SW 1271 (cell line): ENCODE measurements at places on chromosomes 1 and 21.

DNA sequence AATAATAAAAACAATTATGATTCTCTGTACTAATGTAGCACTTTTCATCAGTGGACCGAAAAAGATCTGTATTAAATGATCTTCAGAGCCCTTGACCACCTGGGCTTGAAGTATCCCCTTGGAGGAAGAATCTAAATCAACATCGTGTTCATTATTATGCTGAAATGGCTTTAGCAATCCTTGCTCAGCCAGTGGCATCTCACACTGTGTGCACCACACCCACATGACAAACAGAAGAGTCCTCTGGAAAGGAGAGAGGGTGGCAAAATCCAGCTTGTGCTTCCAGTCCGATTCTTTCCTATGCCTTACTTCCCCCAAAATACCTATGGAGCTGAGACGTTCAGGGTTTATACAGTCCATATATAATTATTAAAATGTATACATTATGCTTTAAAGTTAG, 318.5 kb upstream of the RUNX1 start:
- no peak for DNase-seq

DNA sequence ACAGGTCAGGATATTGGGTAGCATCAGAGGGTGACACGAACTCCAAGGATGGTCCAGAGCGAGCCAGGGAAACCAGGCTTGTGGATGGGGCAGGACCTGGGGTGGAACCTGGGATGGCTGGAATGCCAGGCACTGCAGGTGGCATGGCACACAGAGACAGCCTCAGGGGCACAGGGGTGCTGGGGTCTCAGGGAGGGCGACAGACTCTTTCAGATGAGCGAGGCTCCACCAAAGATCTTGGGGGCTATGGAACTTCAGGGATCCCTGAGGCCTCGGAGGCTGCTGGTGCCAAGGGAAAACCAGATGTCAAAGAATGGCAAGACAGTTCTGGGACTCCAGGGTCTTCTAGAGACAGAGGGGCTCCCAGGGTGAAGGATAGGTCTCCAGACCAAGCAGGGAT, 21.4 kb downstream of the IGFN1 start:
- DNase-seq = no peak

- no peak for DNase-seq
Observed at GRCh38 chr1:203359010-203359571, 8.2 kb upstream of the FMOD start.

GRCh38 chr1:62142496-62142895, 52.2 kb upstream of the L1TD1 start:
- DNase-seq = no peak

DNA sequence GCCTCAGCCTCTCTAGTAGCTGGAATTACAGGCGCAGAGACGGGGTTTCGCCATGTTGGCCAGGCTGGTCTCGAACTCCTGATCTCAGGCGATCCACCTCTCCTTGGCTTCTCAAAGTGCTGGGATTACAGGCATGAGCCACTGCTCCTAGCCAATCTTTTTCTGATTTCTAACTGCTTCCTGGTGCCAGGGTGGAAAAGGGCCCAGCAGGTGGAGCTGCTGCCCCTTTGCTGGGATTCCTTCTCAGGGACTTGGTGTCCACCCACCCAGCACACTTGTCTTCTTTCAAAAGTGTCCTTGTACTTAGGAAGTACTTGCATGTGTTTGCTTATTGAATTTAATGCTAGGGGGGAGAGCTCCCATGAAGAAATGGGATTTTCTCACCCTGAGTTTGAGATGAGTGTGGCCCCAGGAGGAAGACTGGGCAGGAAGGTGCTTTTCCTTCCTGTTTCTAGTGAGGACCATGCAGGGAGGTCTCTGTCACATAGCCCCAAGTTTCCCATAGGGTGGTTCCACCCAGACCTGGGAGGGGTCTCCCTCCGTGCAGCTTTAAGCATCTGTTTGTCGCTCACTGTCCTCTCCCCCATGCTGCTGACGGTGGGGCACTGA, 14.2 kb downstream of the UTP11 start:
- no peak for DNase-seq

DNA sequence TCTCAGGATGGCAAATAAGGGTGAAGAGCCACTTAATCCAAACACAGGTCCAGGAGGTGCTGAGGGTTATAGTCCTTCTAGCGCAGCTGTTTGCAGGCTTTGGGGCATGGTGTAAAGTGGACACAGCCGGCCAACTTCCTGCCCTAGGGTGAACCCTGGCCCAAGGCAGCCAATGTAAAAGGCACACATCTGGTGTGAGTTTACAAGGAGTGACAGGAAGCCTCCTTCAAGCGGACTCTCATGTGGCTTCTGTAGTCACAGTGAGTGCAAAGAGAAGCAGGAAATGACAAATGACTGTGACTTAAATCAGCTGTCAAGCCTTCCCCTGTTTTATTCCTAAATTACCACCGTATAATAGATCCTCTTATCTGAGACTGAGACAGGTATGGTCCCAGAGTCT, 213.0 kb downstream of the CRB1 start:
- DNase-seq = no peak

DNA sequence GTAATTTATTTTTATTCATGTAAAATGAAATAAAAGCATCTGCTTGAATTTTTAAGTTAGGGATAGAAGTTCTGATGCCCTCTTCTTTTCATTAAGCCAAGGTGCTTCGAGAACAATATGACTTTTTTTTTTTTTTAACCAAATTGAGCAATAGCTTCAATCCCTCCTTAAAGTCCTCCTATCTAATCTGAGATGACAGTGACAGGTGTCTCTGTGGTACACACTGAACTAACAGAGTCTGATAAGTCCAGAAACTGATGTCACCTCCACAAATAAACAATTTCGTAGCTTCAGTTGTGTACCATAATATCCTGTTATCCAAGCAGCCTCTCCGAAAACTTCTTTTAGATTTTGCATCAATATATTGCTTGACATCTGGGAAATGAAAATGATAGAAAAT, 23.8 kb downstream of the MAP3K7CL start:
- no peak for DNase-seq

DNA sequence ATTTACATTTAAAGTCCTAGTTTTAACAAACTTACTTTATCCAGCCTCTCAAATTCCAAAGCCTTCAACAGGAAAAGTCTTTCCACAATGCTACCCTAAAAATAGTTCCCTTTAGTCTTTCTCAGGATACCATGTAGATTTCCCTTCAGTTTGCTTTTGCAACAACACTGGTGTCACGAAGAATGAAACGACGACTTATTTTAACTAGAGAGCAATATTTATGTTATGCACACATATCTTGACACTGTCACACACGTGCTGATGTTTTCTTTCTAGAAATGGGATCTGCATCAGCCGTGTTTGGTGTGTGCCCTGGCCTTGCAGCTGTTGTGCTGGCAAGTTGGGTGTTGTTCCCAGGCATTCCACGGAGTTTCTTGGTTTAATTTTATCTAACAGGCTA, 75.5 kb downstream of the SIPA1L2 start:
- DNase-seq = no peak

DNA sequence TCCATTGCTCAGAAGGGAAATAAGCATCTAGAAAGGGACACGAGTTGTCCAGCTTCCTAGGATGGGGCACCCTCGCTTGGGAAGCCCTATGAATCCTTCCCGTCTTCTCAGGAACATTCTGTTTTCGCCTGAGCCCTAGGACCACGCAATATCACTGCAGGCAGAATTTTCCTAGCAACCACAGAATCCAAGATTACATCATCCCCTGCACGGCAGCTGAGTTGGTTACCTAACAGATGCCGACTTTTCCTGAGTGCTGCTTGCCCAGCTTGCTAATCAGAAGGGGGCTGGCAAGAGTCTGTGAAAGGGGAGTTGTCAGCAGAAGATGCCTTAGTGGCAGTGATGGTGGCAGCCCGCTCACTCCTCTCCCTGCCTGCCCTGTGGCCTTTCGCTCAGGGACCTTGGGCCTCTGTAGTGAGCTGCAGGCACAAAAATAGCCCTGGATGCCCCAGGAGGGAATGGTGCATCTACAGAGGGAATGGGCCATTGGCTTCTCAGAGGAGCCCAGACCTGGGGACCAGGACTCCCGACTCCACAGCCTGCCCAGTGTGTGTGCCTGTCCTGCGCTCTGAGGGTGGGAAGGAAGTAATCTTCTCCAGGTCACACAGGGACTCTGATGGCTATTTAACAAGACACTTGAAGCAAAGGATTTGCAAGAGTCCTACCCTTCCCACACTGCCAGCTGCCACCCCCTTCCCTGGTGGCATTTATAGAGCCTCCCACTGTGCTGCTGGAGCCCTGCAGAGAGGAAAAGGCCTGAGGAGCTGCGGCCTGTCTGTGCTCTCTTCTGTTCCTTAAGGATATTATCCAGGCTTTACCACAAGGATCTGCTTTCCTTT, 28.9 kb upstream of the CLSTN1 start:
- no peak for DNase-seq

GRCh38 chr1:11967028-11967547, 13.2 kb upstream of the MFN2 start:
- DNase-seq = peak; percentile 47

GRCh38 chr1:40710581-40711315, 19.2 kb downstream of the NFYC start:
- no peak for DNase-seq

GRCh38 chr1:246526915-246527314, 19.8 kb upstream of the SMYD3 start:
- no peak for DNase-seq

DNA sequence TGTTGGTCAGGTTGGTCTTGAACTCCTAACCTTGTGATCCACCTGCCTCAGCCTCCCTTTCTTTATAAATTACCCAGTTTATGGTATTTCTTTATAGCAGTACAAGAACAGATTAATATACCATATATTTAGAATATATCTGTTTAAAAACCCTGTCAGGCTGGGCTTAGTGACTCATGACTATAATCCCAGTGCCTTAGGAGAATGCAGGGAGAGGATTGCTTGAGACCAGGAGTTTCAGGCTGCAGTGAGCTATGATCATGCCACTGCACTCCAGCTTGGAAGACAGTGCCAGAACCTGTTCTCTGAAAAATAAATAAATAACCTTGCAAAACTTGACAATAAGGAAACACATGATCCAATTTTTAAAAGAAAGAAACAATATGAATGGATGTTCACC, 43.9 kb downstream of the ZNF684 start:
- no peak for DNase-seq

GRCh38 chr1:93605812-93606512, 75.7 kb downstream of the BCAR3 start:
- no peak for DNase-seq

DNA sequence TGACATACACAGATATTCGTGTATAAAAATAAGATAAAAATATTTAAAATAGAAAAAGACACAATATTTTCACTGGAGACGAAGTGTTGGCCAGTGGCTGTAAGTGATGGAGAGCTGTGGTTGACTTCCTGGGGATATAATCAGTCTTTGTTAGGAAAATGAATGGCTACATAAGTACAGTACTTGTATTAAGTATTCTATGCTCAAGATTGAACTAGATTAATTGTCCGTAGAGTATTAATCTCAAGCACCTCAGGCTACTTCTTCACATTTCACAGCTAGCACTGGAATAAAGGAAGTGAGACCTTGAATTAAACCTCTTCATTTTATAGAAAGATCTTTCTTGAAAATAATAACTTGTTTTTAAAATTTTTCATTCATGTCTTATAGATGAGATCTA, 39.0 kb upstream of the RGS5 start:
- no peak for DNase-seq

DNA sequence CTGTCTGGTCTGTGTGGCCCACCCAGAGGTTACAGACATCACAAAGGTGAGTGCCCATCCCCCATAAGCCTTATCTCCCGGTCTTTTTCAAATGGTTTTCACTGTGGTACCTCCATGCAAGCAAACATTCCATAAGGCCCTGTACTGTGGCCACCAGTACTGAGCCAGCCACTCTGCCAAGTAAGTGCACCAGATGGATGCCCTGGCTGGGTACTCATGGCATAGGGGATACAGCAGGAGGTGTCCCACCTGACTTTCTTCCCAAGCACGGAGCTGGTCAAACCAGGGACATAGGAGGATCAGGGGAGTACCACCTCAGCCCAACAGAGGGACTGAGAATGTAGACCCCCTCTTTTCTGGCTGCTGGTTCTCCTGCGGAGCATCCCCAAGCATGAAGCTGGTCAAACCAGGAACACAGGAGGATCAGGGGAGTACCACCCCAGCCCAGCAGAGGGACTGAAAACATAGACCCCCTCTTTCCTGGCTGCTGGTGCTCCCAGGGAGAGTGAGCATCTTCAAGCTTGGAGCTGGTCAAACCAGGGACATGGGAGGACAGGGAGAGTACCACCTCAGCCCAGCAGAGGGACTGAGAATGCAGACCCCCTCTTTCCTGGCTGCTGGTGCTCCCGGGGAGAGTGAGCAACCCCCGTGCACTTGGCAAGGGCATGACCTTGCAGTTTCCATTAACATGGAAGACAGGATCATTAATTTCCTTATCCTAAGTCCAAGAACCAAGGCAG, 81.8 kb upstream of the KLHDC7A start:
- no peak for DNase-seq

GRCh38 chr1:237108297-237109040, 66.5 kb downstream of the RYR2 start:
- no peak for DNase-seq

DNA sequence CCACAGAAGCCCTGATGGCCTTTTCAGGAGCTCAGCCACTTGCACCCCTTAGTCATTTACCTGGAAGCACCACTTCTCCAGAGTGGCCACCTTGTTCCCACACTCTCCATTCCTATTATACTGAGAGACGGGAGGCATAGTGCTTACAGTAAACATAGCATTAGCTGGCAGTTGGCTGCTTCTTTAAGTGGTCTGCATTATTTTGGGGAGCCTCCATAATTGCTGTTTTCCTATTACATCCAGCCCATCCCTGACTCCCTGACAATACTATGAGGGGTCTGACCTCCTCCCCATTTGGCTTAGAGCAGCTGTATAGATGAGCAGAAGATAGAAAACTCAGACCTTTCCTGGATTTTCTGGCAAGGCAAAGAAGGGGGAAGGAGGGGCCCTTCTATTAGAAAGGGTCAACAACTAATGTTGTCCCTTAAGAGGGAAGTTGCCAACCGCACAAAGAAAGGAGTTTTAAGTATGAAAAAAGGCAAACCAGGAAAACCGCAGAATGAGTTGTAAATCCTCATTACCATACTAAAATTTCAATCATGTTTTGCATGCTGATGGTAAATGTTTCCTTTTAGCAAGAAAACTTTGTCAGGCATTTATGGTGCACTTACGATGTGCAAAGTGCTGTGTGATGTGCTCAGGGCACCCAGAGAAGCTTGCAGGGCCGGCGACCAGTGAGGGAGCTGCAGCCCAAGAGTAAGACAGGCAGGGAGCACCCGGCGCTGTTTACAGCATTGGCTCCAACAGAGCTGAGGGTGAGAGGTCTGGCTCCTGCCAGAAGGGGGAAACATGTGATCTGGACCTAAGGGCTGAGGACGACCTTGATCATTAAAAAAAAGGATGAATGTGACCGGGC, 167.3 kb downstream of the ZZZ3 start:
- no peak for DNase-seq

- DNase-seq = no peak
Observed at GRCh38 chr1:168640182-168640581, 63.8 kb downstream of the XCL1 start.

GRCh38 chr1:111904478-111905218, 84.8 kb downstream of the KCND3 start:
- no peak for DNase-seq
